ENCODE measurements at places on chromosomes 5 and 9.

- DNase-seq = no peak
Observed at GRCh38 chr9:21281275-21281674, 23.8 kb downstream of the IFNA5 start.

DNA sequence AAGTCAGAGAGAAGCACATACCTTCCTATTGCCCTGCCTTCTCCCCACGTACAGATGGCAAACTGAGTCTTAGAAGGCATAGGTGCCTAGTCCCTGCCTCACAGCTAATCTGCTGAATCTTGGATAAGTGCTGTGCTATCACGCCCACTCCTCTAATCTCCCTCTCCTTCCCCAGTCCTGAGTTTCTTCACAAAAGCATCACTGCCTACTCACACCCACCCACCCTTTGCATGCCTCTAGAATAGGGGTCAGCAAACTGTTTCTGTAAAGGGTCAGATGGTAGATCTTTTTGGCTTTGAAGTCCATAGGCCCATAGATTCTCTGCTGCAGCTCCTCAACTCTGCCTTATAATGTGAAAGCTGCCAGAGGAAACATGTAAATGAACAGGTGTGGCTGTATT is 23.2 kb upstream of the JADE2 start:
- no peak for DNase-seq

GRCh38 chr9:70571258-70571657 is 156.8 kb upstream of the KLF9 start:
- no peak for DNase-seq

DNA sequence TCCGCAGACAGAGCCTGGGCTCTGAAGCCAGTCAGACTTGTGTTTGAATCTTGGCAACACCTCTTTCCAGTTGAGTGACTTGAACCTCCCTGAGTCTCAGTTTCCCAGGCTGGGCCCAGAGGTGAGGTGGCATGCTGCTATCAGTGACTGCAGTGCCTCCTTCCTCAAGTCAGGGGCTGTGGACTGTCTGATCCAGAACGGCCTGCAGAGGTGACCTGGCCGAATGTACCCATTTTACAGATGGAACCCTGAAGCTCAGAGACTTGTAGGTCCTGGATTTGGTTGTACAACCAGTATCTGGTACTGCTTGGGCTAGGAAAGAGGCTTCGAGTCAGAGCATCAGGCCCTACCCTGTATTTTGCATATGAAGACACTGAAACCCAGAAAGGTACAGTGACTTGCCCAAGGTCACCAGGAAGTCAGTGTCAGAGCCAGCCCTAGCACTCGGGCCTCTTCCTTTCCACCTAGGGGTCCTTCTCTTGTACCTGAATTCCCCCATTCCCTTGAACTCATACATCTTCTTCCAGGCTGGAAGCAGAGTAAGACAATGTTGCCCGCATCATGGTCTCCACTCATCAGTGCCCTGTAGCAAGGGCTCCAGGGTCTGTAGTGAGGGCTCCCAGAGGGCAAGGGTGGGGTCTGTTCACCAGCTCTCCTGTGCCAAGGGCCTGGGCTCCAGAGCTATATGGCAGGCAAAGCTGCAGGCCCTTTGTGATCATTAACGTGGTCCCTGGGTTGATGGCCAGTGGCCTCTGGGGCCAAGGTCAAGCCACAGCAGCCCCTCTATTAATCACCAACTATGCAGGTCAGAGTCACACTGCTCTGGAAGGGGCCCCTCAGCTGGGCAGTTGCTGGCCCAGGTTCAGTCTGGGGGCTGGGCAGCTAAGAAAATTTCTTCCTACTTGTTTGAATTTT is 28.5 kb downstream of the GSN start:
- DNase-seq = no peak

DNA sequence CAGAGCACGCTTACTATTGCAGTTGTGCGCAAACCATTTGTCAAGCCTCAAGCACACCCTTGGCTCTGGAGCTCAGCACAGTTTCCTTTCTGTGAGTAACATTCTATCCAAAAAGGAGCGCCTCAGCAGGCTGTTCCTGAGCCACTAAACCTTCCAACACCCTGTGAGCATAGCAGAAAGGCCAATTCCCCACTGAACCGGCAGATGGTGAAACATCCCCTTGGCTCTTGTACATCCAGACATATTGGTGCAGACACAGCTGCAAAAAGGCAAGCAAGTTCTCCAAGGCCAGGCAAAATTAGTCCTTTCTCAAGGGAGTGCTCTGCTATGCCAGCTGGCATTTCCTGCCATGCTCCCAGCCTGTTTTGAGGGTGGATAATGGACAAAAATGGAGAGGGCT is 44.1 kb upstream of the CEMIP2 start:
- DNase-seq = no peak

Data from activated T-cell treated with anti-CD3 and anti-CD28 coated beads, Interleukin-2, amount 50 U/mL, for 48 hours (primary cell).